Gastrocnemius medialis (tissue), 4 donors: ENCODE measurements at places on chromosomes 2 and 18. TPM values are rescaled to one million over a fixed set of nuclear protein-coding genes. Genes with fewer than 3 reads are reported as not detected.

ZBTB7C gene
- total RNA-seq: 0.82 TPM

DNA sequence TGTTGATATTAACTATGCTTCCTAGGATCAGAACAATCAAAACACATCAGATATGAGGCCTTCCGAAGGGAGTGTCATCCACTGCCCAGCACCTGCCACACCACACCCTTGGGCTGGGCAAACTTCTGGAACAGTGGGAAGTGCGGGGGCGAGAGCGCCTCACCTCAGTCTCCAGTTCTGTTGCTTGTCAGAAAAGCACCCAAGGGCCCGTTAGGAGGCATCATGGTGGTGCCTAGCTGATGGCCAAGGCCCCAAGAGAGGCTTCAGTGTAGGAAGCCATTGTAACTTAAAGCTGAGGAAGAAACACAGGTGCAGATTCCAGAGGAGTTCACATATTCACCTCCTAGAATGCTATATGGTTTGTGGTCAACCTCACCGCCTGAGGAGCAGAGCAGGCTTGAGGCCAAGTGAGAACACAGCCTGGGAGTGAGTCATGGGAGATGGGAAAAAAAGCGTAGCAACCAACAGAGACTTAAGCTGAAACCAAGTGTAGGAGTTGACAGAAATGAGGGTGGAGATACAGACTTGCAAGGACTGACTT is 85.1 kb upstream of the ATL2 start:
- H3K4me1 ChIP-seq: no peaks in the 10 kb centered on the region
- H3K27me3 ChIP-seq: no peaks in the 10 kb centered on the region
- H3K4me3 ChIP-seq: no peak overlapping the region
- no peak for DNase-seq

DNA sequence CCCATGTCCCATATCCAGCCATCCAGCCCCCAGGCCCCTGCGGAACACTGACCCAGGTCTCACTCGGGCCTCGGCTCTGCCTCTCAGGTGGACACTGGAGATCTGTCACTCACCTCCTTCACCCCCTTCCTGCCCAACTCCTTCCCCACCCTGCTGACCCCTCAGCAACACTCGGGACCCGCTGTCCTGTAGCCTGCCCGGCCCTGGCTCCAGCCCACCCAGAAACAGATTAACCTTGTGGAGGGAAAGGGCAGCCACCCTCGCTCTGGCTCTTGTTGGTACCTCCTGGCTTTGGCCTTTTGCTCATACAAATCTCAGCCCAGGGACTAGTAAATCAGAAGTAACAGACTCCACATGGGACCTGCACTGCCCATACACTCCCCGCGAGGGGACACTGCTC is 29.8 kb upstream of the PRLH start:
- DNase-seq: no peak
- peaks cover 6% of the 10 kb centered on the region for H3K4me1 ChIP-seq
- H3K36me3 ChIP-seq: no peaks in the 10 kb centered on the region
- no peak overlapping the region for H3K4me3 ChIP-seq

- no peaks in the 10 kb centered on the region for H3K27me3 ChIP-seq
- no peaks in the 10 kb centered on the region for H3K4me1 ChIP-seq
- no peak overlapping the region for H3K27ac ChIP-seq
- H3K36me3 ChIP-seq: no peaks in the 10 kb centered on the region
- DNase-seq: no peak
- H3K4me3 ChIP-seq: no peak overlapping the region
Measured at GRCh38 chr2:14693874-14694273, 61.4 kb downstream of the LRATD1 start.

LDAH gene
- total RNA-seq: 2.2 TPM

FBXO36 gene
- 0.64 TPM for total RNA-seq

DNA sequence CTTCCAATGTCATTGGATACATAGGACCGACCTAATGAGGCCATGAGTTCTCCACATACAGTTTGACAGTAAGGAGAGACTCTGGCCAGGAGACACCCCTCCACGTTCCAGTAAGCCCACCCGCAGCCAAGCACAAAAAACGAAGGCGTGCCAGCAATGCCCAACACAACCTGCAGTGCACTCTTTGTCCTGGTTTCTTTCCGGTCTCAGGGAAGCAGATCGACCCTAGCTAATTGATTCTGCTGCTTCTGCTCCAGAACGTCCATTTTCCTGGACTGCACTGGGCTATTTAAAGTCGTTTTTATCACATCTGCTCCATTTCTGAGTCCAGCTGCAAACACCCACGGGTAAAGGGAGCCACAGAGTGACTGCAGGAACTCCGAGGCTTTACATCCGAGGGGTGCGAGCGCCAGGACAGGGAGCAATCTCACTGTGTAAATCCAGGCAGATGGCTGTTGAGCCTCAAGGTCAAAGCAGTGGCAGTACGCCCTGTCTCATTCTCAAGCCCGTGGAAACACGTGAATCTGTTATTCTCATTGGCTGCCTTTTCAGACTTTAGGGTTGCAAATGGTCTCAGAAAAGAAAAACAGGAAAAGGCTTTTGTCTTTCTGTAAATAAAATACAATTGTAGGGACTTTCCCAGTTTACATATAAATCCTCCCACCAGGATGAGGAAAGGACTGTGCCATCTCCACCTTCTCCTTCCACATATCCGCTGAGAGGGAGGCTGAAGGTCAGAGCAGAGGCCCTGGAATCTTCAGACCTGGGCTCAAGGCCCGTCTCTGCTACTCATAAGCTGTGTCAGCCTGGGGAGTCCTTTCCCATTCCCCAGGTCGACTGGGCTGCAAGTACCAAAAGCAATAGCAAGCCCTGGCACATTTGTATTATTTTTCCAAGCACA is 40.7 kb downstream of the TMEM163 start:
- no peaks in the 10 kb centered on the region for H3K4me1 ChIP-seq
- no peaks in the 10 kb centered on the region for H3K36me3 ChIP-seq
- no peak overlapping the region for H3K4me3 ChIP-seq
- DNase-seq: no peak
- no peak overlapping the region for H3K27ac ChIP-seq

DNA sequence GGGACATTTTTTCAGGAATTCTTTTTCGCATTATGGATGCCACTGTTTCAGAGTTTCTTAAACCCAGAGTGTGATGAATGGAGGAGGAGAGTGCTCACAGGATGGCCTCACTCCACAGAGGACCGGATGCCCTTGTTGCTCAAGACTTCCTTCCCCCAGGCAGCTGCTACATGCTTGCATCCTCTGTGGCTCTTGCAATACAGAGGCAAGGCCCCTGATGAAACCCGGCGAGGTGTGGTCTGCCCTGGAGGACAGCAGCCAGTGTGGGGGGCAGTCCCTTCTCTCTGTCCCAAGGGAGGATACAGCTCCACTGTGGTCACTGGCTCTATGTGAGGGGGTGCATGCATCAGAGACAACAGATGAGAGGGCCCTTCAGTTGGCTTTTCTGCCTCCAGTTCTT is 109.6 kb downstream of the SH3RF3 start:
- no peaks in the 10 kb centered on the region for H3K36me3 ChIP-seq
- DNase-seq: peak; percentile 67
- H3K27ac ChIP-seq: no peak overlapping the region

- no peak overlapping the region for H3K4me3 ChIP-seq
- no peak overlapping the region for H3K27ac ChIP-seq
- no peak for DNase-seq
- no peaks in the 10 kb centered on the region for H3K36me3 ChIP-seq
- no peaks in the 10 kb centered on the region for H3K27me3 ChIP-seq
- peaks cover 9% of the 10 kb centered on the region for H3K4me1 ChIP-seq
Measured at GRCh38 chr2:45960057-45960863, 308.8 kb downstream of the PRKCE start.

DNA sequence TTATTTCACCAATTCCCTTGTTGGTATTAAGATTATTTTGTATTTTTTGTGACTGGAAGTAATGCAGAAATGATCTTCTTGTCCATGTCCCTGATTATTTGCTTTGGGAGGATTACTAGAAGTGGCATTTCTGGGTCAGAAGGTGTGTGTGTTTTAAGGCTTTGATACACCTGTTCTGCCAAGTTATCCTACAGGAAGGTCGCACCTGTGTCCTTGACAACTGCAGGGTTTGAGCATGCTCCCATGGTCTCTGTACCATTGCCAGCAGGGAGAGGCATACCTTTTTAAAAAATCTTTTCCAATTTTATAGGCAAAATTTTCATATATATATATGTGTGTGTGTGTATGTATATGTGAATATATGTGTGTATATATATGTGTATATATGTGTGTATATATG is 29.7 kb downstream of the KDM3A start:
- H3K27ac ChIP-seq: no peak overlapping the region
- H3K27me3 ChIP-seq: no peaks in the 10 kb centered on the region
- H3K4me3 ChIP-seq: no peak overlapping the region
- peaks cover 86% of the 10 kb centered on the region for H3K36me3 ChIP-seq
- DNase-seq: no peak
- peaks cover 10% of the 10 kb centered on the region for H3K4me1 ChIP-seq

FBXO41 gene
- total RNA-seq: 0.82 TPM

DNA sequence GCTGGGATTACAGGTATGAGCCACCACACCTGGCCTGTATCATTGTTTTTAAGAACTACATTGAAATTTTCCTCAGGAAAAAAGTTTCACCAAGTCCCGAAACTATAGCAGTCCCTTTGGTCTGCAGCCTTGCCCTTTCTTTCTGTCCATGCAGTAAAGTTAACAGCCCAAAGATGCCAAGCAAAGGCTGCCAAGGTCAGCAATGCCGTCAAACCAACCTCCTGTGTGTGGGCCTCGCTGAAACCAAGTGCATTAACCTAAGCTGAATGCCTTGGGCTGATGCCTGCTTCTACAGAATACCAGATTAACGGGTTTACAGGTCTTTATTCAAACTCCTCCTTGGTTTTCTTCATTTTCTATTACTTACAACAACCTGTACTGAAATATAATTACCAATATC is 73.1 kb downstream of the EIF5B start:
- no peak overlapping the region for H3K4me3 ChIP-seq
- no peak overlapping the region for H3K27ac ChIP-seq
- peaks cover 5% of the 10 kb centered on the region for H3K4me1 ChIP-seq
- no peak for DNase-seq
- peaks cover 78% of the 10 kb centered on the region for H3K36me3 ChIP-seq

LRRC30 gene
- total RNA-seq: 6.2 TPM

IL37 gene
- not detected for total RNA-seq

- no peak for DNase-seq
- peaks cover 4% of the 10 kb centered on the region for H3K4me1 ChIP-seq
- H3K27me3 ChIP-seq: no peaks in the 10 kb centered on the region
- H3K36me3 ChIP-seq: no peaks in the 10 kb centered on the region
- H3K4me3 ChIP-seq: peak overlapping the region; percentile 97
- peak overlapping the region; percentile 98 for H3K27ac ChIP-seq
Measured at GRCh38 chr2:156333274-156333950, 891 bp upstream of the NR4A2 start.

COL3A1 gene
- 16.2 TPM for total RNA-seq

DNA sequence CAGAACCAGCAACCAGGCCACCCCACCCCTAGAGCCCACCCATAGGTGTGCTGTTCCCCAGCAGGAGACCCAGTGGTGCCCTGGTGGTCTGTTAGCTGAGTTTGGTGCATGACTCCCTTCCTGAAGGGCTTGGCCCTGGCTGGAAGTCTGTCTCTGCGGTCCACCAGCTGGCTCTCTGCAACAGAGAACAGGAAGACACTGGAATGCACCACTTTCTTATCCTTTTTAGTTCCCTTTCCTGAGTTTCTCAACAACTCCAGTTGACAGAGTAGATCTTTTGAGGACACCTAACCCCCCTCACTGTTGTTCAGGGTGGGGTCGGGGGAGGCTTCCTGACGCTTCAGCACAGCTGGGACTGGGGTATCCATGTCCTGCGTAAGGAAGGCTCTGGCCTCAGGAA is 11.9 kb upstream of the RPL37A start:
- H3K27me3 ChIP-seq: no peaks in the 10 kb centered on the region
- no peak overlapping the region for H3K4me3 ChIP-seq
- H3K27ac ChIP-seq: no peak overlapping the region

DNA sequence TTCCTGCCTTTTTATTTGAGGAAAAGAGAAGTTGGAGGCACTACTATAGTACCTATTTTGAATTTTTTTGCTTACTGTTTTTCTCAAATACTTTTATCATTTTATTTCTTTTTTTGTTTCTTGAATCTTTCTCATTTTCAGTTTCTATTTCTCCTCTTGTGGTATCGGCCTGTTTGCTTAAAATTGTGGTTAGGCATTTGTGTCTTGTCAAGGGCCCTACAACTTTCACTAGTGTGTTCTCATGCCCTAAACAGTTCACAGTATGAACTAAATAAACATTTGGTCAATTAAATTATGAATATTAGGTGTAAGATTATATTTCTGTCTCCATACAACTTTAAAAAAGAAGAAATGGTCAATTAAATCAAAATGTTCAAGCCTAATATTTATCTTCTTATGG is 613.5 kb downstream of the MBD2 start:
- DNase-seq: no peak
- H3K36me3 ChIP-seq: no peaks in the 10 kb centered on the region
- no peaks in the 10 kb centered on the region for H3K27me3 ChIP-seq

TOGARAM2 gene
- 18.8 TPM for total RNA-seq

DNA sequence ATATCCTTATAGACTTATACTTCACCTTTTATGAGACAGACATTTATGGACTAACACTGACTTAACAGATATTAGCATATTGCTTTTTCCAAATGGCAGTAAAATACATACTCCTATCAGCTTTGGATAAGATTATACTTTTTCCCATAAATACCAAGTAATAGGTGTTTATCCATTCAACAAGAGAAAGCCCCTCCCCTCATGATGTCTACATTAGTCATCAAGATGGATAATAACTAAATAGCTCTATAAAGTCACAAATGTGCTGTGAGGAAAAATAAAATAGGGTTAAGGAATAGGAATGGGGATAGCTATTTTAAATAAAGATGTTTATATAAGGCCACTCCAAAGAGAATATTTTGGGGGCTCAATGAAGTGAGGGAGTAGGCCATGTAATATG is 39.4 kb downstream of the CSRNP3 start:
- H3K27me3 ChIP-seq: no peaks in the 10 kb centered on the region
- DNase-seq: no peak
- no peaks in the 10 kb centered on the region for H3K36me3 ChIP-seq
- H3K27ac ChIP-seq: no peak overlapping the region

GRCh38 chr18:24846138-24846537 is 385.7 kb downstream of the HRH4 start:
- no peaks in the 10 kb centered on the region for H3K27me3 ChIP-seq
- no peak for DNase-seq
- H3K36me3 ChIP-seq: no peaks in the 10 kb centered on the region
- no peak overlapping the region for H3K27ac ChIP-seq
- H3K4me3 ChIP-seq: no peak overlapping the region

GRCh38 chr2:71795486-71795885 is 342.1 kb downstream of the DYSF start:
- no peak overlapping the region for H3K27ac ChIP-seq
- H3K36me3 ChIP-seq: no peaks in the 10 kb centered on the region
- no peak overlapping the region for H3K4me3 ChIP-seq
- DNase-seq: no peak

DNA sequence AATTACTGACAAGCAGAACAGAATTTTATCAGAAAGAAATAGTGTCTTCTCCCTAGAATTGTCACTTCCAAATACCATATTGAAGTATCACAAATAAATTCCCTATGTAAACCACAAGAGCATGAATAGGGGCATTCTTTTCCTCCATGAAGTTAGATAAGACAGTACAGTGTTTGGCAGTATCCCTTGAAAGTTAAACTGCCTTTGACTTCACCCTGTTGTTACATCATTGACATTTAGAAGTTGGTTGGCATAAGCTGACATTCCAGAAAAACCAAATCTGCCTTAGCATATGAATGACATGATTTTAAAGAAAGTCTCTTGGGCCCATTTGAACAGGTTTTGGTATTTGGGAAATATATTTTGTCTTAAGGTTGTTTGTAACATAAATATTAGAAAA is 50.2 kb upstream of the OSR1 start:
- H3K27ac ChIP-seq: no peak overlapping the region
- no peak for DNase-seq
- H3K36me3 ChIP-seq: no peaks in the 10 kb centered on the region
- no peak overlapping the region for H3K4me3 ChIP-seq
- no peaks in the 10 kb centered on the region for H3K27me3 ChIP-seq
